Brain pericyte (primary cell): ENCODE measurements at places on chromosomes 1 and 21.

- no peak for DNase-seq
Measured at GRCh38 chr21:34878501-34878900, 170.6 kb downstream of the RUNX1 start.

DNA sequence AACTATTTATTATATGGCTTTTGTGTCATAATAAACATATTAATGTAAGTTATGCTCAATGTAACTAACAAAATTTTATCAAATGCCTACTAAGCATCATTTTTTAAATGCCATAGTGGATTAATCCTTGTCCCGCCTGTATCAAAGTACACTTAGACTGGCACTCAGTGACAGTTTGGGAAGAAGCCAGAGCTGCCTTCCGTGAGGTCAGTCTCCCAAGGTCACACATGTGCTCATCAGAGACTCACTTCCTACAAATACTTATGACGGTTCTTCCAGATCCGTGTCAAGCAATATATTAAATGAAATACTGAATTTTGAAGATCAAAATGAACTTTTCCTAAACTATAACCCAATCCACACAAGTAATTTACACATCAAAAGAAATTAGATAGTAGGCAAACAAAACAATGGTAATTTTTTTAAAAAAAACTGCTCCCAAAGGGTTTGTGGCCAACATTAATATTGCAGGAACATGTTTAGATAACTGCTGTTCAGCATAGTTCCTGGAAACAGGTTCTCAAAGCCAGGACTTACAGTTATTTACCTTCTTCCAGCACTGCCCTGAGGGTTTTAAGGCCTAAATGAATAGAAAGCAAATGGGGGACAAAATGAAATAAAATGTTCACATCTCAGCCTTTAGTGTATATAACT lies 27.2 kb downstream of the WLS start:
- DNase-seq, result no peak

GRCh38 chr1:154548028-154548427 lies 10.4 kb downstream of the UBE2Q1 start:
- DNase-seq, result no peak

GRCh38 chr21:42535602-42536171 lies 22.0 kb downstream of the SLC37A1 start:
- no peak for DNase-seq

GRCh38 chr1:73009938-73010337 lies 727.6 kb upstream of the NEGR1 start:
- no peak for DNase-seq

- no peak for DNase-seq
Measured at GRCh38 chr1:157105298-157105987, 5.8 kb upstream of the ETV3L start.

DNA sequence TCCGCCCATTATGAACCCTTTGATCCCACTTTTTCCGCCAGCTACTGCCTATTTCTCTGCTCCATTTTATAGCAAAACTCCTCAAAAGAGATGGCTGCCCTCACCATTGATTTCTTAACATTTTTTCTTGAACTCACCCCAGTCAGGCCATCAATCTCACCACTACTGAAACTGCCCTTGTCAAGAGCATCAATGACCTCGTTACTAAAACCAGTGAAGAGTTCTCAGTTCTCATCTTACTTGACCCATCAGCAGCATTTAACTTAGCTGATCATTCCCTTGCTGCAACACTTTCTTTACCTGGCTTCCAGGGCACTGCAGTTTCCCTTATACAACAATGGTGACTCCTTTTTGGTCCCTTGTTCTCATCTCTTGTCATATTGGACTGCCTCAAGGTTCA lies 35.2 kb upstream of the FASLG start:
- no peak for DNase-seq

- DNase-seq, result no peak
Measured at GRCh38 chr1:1157914-1158710, 15.6 kb upstream of the TTLL10 start.

GRCh38 chr1:24080131-24080530 lies 31.8 kb downstream of the MYOM3 start:
- no peak for DNase-seq

DNA sequence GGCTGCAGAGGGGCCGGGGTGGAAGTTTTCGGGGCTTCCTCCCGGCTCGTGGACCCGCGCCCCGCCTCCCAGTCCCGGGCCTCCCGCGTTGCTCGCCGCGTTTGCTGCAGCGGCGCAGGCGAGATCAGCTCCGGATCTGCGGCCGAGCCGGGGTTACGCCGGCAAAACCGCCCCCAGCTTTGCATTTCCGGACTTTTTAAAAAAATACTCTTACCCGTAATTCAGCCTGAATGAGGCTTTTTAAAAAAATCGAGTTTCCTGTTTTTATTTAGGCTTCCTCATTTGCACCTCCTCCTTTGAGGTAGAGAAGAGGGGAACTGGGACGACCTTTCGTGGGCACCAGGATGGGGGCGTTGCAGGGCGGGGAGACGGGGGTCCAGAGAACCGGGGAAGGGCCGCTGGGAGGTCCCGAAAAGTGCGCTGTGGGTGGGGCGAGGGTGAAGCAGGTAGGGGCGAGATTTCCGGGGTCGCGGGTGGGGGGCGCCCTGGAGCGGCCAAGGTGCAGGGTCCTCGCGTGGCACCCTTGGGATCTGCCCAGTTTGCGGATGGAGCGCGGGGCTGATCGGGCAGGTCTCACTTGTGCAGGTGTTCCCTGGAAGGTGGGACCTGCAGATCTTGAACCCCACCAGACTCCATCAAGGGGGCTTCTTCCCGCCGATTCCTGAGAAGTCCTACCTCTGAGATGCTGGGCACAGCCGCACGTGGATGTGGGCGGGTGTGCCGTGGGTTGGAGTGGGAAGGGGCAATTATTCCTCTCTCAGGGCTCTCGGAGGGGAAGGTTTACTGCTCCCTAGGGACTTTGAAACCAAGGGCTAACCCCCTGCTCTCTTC lies 1.1 kb downstream of the PIK3CD start:
- DNase-seq, result no peak

DNA sequence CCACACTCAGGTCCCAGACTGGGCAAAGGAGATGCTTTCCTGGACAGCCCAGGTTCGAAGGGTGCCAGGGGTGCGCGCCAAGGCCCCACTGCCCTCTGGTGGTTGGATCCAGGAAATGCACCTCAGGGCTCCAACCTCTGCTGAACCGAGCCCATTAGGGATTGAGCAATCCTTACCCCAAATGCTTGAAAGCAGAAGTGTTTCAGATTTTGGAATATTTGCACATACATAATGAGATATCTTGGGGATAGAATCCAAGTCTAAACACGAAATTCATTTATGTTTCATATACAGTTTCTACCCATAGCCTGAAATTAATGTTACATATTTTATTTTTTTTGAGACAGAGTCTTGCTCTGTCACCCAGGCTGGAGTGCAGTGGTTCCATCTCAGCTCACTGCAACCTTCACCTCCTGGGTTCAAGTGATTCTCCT lies 57.4 kb downstream of the SLC9A1 start:
- DNase-seq, result no peak

DNA sequence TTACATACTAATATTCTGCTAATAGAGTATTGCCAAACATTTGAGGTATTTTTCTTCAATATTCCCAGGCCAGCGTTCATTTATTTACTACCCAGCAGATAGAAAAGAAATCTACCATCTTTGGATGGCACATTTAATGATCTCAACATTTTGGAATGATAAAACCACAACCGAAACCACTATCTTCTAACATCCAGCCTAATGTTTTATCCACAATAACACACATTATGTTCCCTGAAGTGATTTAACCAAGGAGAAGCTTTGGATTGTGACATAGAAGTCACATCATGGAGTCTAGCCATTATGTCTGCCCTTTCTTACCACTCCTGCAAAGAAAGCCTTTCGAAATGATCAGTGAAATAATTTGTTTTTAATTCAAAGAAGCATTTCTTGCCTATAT lies 497.1 kb upstream of the PLXNA2 start:
- no peak for DNase-seq

DNA sequence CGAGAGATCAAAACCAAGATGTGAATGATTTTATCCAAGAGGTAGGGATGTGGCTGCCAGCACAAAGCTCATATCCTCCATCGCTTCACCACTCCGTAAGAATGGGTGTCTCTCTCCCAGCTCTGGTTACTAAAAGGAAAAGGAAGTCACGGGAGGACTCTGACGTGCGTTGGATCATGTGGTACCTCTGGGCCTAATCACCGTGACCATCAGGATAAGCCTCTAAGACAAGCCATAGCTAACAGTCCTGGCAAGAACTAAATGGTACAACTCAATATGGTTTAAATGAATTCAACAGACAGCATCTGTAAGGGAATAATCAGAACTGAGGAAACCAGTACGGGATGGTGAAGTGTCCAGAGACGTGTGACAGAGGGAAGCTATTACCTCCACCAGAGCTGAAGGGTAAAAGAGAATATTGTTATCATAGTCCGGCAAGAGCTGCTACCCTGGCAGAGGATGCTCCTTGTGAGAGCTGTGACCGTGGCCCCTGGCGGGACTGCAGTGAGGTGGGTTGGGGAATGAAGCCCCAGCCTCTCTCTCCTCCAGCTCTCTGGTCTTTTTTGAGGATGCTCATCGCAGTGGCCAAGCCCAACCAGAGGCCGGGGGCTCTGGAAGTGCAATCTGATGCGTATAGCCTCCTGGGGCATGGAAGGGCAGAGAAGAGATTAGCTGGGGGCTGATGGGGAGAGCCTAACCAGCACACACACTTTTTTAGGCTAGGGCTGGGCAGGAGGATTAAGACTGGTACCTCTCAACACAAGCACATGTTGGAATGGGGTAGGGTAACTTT lies 54.2 kb downstream of the KIAA1614 start:
- no peak for DNase-seq

GRCh38 chr1:99358770-99359169 lies 94.5 kb downstream of the PLPPR4 start:
- DNase-seq, result no peak

- DNase-seq, result no peak
Measured at GRCh38 chr1:61636814-61637213, 88.1 kb downstream of the TM2D1 start.

GRCh38 chr1:22654692-22655091 lies 1.7 kb downstream of the C1QB start:
- no peak for DNase-seq

GRCh38 chr1:36711480-36711879 lies 228.8 kb upstream of the CSF3R start:
- DNase-seq, result no peak

- no peak for DNase-seq
Measured at GRCh38 chr1:198778049-198778448, 139.2 kb downstream of the PTPRC start.

DNA sequence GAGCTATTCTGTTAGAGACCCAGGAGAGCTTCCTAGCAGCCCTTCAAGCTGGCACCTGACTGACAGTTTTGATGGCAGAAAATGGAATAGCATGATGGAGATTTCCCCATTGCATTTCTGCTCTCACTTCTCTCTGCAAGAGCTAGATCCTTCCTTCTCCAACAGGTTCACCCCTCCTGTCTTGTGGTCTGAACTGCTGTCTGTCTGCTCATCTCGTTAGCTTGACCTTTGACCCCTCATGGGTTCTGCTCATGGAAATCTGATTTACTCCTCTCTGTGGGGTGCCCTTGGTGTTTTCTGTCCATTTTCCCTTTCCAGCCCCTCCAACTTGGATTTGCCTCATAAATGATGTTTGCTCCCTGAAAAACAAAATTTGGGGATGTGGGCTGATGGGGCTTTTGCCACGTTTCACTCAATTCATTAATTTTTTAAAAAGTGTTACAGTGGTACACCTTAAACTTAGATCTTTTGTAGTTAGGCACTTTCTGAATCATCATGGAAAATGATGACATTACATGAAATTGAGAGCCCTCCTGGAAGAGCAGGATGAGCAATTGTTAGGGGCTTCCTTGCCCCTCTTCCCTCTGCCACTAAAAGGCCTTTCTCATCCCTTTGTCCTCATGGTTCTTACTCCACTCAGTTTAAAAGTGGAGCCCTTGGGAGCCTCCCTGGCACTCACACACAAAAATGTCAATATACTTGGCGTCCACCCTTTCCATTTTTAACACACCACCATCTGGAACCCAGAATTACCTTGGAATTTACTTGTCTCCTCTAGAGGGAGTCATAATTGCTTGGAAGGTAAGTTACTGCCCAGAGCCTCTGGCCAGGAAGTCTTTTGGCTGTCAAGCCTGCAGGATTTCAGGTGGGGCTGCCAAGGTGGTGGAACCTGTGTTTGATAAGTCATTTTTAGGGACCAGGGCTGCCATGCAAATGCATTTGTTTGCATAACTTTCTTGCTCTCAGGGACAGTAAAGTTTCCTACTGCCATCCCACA lies 31.9 kb upstream of the IL19 start:
- no peak for DNase-seq

- DNase-seq, result no peak
Measured at GRCh38 chr1:180952657-180953013, 39.9 kb downstream of the KIAA1614 start.

DNA sequence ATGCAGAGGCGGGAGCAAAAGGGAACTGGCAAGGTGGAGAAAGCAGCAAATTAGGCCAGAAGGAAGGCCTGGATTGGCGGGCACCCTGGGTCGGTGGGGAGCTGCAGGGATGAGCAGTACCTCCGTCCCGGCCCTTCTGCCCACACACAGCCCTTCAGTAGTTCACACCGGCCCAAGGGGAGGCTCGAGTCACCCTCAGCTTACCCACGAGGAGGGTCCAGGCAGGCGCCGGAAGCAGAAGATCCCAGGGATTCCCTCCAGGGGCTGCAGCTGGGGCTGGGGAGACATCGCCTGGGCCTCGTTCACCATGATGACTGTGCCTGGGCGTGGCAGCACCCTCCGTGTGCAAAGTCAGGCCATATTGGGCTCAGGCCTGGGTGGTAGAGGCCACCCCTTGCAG lies 190.0 kb downstream of the PRDM16 start:
- DNase-seq, result no peak

- no peak for DNase-seq
Measured at GRCh38 chr1:12019858-12020509, 686 bp downstream of the MIIP start.

DNA sequence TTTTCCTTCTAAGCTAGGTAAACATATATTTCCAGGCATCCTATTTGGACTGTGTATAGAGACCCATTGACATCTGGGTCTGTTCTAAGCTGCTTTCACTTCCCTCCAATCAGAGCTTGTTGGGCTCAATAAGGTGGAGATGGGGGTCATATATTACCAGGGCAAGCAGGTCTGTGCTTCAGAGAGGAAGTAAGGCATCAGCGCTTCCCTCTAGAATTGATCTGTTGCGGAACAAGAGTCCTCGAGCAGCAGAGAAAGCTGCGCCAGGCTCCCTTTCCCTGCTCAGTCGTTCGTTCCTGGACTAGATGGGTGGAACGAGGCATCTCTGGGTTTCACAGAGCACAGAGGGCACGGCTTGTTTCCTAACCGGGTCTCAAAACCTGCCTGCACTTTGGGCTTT lies 63.5 kb downstream of the DISC1 start:
- no peak for DNase-seq

GRCh38 chr1:101507547-101507971 lies 270.7 kb downstream of the S1PR1 start:
- no peak for DNase-seq

DNA sequence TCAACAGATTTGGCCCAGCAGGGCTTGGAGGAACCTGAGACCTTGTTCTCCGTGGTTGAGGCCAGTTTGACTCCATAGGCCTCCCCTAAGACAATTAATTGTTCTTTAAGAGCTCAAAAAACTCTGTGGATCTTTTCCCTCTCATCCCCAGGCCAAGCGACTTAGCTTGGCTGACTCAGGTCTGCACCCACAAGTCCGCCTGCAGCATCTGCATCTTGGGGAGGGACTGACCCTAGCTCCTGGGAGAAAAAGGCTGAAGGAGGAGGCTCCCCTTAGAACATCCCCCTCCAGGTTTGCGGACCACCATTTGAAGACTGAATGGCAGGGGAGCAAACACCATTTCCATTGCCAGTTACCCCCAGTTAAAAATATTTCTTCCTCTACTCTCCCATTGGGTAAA lies 1.5 kb upstream of the HES2 start:
- DNase-seq, result no peak
